ENCODE measurements at places on chromosomes 6 and 20.

- no peak for DNase-seq
Measured at GRCh38 chr6:142355520-142356174, 53.8 kb downstream of the ADGRG6 start.

GRCh38 chr20:54879393-54879792 is 404.0 kb downstream of the DOK5 start:
- no peak for DNase-seq

DNA sequence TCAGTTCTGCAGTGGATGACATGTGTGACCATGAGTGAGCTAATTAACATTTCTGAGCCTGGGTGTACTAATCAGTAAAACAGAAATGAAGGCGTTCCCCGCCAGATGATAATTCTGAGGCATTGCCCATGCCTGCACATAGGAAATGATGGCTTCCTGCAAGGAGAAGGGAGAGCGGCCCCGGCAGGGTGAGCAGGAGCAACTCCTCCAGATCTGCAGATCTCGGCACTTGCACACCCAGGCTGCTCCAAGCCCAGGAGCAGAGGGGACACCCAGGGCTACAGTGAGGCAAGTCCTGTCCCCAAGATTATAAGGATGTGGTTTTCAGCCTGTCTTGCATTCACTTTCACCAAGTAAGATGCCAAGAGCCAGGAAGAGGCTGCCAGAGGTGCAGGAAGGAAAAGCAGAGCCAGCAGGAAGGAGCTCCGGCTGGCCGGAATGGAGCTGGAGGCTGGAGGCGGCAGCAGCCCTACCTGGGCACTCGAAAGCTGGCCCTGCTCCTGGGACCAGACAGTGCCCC is 177.5 kb upstream of the CST7 start:
- no peak for DNase-seq

- DNase-seq: no peak
Measured at GRCh38 chr6:14948586-14949245, 297.2 kb upstream of the JARID2 start.

DNA sequence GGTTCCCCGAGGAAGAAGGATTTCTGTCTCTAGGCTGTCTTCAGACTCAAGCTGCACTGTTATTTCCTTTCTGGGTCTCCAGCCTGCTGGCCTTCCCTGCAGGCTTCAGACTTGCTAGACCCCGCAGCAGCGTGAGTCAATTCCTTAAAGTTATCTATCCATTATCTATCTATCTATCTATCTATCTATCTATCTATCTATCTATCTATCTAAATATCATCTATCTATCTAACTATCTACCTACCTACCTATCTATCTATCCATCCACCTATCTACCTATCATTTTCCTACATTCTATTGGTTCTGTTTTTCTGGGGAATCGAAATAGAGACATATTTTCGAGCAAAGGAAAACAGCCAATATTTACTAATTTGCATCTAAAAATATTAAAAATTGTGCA is 48.7 kb upstream of the BMP6 start:
- DNase-seq: no peak

- no peak for DNase-seq
Measured at GRCh38 chr20:43982886-43983285, 68.2 kb downstream of the TOX2 start.

GRCh38 chr6:118652051-118652615 is 742 bp upstream of the CEP85L start:
- no peak for DNase-seq

DNA sequence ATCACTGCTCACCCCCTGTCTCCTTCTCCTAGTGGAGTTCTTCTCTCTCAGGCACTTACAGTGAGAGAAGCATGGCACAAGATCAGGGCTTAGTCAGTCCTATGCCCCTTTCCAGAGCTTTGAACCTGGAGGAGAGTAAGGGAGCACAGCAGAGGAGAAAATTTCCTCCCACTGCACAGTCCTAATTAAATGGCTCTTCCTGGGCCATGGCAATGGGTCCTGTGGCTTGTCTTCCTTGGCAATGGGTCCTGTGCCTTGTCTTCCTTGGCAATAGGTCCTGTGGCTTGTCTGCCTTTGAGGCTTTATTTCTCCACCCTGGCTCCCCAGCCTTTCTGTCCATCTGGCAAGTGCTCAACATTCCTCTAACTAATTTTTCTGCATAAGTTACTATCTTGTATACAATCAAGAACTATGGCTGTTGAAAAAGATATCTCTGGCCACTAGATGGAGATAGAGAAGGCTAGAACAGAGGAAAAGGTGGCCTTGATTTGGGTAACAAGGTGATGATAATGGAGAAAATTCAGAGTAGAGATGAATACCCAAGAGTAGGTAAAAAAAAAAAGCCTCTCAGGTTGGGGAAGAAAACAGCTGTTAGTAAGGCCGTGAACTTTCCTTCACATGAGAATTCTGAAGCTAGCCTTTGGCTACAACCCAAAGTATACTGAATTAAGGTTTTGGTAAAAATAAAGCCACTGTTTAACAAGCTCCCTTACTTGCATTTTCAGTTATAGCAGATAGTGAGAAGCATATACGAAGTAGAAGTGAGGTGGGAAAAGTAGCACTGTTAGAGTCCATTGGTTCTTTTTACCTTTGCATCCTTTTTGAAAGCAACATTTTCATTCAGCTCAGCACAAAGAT is 504.9 kb downstream of the DOK5 start:
- no peak for DNase-seq

DNA sequence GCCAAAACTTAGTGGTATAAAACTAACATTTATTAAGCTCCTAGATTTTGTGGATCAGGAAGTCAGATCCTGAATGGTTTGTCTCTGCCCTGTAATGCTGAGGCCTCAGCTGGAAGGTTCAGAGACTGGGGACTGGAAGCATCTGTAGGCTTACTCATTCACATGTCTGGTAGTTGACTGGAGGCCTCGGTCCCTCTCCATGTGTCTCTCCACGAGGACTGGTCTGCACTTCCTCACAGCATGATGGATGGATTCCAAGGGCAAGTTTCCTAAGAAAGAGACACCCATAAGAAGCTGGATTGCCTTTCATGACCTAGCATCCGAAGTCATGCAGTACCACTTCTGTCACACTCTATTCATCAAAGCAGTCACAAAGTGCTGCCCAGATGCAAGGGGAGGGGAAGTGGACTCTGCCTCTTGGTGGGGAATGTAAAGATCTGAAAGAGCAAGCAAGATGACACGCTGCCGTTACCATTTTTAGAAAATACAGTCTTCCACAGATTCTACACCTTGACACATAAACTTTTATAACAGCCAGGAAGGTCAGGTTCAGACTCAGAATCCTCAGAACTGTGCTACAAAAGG is 17.2 kb upstream of the MDGA1 start:
- no peak for DNase-seq

DNA sequence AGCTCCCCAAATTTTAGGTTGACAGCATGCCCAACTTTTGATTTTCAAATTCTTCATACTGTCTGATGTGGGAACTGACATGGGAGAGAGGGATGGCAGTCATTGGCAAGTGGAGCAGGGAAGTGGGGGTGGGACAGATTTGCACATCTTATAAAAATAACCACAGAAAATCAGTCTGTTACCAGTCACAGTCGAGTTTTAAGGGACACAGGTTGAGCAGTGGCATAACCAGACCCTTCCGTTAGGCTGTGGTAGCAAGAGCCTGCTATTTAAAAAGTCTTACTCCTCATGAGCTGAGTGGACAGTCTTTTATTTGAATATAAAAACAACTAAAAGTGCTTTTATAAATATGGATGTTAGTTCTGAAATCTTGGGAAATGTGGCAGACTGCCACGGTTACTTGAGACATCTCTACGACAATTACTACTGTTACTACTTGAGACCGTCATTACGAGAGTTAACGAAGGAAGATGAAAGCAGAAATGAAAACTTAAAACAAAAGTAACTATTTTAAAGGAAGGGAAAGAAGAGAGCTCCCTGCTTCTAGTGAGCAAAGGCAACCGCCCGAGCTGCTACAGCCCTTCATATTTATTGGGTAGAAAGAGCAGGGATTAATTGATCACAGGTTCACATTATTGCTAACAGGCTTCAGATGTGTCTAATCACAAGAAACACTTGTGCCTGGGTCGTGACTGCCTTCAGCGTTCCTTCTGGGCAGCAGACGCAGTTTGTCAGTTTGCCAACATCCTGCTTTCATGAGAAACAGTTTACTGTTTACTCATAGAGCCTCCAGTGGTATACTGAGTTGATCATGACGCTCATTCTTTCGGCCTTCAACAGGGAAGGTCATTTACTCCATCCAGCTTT is 71.3 kb downstream of the EFHC1 start:
- DNase-seq: no peak

DNA sequence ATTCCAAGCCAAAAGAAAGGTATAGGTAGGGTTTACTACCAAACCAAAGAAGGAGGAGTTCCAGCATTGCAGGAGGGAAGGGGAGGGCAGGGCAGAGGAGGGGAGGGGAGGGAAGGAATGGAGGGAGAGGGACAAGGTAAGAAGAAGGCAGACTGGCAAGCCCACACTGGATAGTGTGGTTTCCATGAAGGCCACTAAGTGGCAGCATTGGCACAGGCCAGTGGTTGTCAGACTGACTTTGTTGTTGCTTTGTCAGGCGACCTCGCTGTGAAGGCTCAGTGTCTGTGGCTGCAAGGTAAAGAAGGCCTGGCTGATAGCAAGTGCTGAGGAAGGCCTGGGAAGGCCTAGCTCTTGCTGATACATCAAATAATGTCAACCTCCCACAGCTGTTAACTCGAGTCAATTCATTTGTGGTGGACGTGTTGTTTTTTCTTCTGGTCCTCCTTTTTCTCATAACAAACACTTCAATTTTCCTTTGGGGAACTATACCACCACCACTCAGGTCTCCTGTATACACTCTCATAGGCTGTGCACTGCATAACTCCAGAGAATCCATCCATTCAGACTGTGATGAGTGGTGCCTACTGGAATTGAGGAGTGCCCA is 7.7 kb upstream of the ZNF334 start:
- DNase-seq: peak; percentile 4

DNA sequence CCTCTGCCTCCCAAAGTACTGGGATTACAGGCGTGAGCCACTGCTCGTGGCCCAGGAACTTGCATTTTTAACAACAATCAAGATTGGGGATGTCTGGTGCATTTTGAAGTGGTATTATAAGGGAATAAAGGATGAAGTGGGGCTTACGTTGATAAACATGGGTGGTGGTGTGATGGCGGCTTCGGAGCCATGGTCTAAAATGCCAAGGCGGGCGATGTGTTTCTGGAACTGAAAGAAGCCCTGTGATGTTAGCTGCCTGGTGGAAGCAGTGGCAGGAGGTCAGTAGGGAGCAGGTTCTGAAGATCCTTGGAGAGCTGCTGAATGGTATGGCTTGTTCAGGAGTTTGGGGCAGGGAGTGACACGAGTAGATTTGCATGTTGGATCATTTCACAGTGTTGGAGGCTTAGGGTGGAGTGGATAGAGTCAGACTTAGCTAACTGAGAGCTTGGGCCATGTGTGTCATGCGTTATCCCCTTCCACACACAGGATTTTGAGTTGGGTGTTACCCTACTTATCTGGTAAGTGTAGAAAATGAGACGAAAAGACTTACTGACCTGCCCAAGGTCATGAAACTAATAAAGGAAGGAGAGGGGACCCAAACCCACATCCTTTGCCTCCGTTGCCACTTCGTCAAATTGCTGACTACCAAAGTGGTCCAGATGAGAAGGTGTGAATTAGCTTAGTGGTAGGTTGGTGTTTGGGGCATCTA is 1.5 kb downstream of the NELFCD start:
- DNase-seq: no peak

DNA sequence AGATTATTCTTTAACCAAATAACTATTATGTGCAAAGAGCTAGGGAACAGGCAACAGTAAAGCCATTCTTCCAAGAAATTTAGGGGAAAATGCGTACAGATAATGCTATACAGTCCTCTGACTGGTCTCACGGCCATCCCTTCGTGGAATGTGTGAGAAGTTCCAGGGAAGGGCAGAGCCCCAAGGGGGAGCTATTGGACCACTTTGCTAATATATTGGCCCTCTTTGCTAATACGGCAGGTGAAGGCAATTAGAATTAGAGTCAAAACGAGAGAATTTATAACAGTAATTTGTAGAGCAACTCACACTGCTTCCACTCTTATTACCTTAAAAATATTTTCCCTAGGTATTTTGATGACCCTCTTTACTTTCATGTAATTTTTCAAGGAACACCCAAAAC is 140.4 kb downstream of the IMPG1 start:
- no peak for DNase-seq

DNA sequence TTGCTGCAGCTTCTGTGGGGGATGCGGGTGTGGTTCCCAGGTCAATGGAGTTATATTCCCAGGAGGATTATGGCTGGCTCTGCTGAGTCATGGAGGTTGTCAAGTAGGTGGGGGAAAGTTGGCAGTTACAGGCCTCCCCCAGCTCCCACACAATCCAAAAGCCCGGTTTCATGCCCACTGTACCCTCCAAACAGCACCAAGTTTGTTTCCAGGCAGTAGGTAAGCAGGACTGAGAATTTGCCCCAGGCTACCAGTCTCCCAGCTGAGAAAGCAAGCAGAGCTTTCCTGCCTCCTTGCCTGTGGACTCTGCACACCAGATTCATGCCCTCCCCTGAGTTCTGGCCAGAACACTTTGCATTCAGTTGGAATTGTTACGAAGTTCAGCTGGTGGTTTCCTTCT is 578.2 kb downstream of the MEI4 start:
- DNase-seq: no peak

All from heart right ventricle (tissue), 16 donors.